ENCODE measurements at places on chromosomes 5 and 9.
A peak's percentile ranks its signal among the peaks of the same experiment; 100 is the strongest.

GRCh38 chr9:90333226-90333625 lies 309.4 kb downstream of the DIRAS2 start:
- DNase-seq = no peak

- DNase-seq = no peak
These were observed 1875.9 kb upstream of the CDH9 start for GRCh38 chr5:28914297-28914696.

DNA sequence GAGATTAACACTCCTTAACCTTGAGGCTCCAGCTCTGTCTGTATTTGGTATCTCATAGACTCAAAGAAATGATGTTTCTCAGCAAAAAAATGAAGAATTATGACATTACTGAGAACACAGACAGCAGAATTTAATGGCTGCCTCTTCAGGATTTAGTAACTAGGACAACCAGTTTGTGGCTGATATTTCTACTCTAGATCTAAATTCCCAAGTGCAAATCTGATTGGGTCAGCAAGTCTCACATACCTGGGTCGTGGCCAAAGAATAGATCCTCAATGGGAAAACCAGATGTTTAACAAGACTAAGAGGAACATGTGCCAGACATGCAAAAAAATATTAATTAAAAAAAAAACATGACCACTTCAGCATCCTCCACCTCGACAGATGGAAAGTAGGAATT lies 608.9 kb downstream of the DTWD2 start:
- DNase-seq = no peak

DNA sequence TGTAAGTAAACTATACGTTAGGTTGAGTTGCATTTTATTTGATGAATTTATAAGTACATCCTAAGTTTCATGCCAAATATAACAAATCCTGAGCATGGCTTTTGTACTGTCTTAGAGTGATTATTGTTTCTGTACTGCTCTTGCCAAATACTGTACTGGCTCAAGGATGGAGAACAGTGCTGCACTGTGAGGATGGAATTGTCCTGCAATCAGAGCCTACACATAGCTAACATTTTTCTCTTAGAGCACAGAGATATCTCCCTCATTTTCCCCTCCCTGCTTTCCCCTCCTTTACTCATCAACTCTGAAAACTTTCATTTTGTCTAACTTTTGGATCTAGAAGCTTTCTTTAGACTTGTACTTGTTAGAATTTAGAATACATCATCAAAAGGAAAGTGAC lies 28.3 kb downstream of the LRRC70 start:
- no peak for DNase-seq

DNA sequence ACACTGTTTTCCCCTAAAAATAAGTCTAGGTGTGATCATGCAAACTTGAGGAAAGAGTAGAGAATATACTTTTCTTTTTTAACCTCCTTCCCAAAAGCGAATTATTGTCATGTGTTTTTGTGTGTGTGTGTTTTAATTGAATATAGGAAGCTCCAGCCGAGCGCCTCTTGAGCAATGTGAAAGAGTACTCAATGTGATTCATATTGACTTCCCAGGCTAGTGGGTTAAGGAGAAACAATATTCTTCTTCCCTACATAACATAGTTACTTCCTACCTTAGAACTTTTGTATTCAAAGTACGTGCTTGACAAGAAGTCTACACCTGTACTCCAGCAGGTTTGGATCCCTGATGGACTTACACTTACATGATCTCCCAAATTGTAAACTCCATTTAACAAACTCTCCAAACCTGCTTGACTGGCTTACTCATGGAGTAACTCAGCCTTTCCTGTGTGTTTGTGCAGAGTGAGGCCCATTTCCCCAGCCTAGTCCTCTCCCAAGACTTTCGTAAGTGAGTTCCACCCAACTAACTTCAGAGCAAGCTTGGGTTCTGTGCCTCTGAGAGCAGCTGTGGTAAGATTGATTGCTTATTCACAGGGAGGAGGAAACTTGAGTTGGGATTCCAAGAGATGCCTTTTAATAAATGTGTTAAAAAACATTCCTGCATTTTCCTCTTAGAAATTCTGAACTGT lies 9.3 kb downstream of the SLC28A3 start:
- no peak for DNase-seq

- no peak for DNase-seq
These were observed 62.0 kb upstream of the RNU6ATAC start for GRCh38 chr9:134226221-134226930.

DNA sequence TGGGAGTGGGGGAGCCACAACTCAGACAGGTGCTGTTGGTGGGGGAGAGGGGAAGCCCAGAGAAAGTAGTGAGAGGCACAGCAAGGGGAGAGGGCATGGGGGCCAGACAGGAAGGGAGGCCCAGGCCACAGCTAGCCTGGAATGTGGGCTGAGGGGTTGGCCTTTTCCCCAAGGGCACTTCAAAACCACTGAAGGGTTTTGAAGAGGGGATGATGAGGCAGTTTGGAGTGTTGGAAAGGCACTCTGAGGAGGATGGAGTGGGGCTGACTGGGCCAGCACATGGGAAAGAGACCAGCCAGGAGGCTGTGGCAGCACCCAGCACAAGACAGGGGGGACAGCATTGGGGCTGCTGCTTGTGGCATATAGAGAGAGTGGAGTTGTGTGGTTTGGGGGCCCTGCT lies 3.8 kb downstream of the PSD2 start:
- DNase-seq = no peak

DNA sequence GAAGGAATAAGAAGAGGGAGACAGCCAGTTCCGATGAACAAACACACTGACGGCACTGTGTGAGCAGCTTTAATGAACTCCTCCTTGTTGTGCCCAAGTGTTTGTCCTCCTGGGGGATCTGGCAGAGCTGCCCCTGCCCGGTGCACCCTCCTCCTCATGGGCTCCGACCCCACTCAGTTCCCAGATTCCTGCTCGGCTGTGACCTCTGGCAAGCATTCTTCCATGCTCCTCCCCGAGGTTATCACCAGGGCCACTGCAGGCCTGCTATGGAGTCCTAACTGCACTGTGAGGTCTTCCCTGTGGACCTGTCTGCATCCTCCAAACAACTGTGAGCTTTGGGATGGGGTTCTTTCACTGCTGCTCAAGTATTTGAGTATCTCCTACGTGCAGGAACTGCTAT lies 142.2 kb downstream of the DCP2 start:
- no peak for DNase-seq

- DNase-seq = no peak
These were observed 258.7 kb upstream of the RASA1 start for GRCh38 chr5:87008751-87009560.

DNA sequence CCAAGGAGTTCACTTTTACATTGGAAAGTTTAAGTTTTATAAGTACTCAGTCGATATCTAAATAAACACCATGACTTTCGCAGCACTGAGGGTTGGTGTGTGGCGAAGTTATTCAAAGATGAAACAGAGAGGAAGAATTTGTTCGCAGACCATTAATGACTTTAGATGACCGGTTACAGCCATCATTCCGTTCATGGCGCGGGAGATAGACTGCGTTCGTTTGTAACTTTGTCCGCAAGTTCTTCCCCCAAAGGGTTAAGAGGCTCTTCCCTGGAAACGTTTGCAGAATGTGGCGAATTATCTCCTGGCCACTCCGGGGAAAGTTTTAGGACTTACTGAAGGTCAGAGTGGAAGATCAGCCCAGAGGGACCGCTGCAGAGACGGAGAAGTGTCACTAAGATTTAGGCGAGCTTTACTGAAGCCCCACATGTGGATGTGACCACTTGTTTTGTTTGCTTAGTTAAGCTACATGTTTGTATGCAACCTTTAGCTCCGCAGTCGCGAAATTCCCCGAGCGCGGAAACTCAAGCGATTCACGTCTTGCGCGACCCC lies 2.2 kb upstream of the FOXD1 start:
- DNase-seq = no peak

- no peak for DNase-seq
These were observed 116.9 kb upstream of the ARRDC3 start for GRCh38 chr5:91499943-91500531.

- DNase-seq = no peak
These were observed 47.1 kb upstream of the PSD2 start for GRCh38 chr5:139748505-139748826.

- DNase-seq = no peak
These were observed 2013.1 kb upstream of the CDH9 start for GRCh38 chr5:29051509-29051908.

GRCh38 chr5:11166923-11167322 lies 405.9 kb upstream of the DAP start:
- no peak for DNase-seq

DNA sequence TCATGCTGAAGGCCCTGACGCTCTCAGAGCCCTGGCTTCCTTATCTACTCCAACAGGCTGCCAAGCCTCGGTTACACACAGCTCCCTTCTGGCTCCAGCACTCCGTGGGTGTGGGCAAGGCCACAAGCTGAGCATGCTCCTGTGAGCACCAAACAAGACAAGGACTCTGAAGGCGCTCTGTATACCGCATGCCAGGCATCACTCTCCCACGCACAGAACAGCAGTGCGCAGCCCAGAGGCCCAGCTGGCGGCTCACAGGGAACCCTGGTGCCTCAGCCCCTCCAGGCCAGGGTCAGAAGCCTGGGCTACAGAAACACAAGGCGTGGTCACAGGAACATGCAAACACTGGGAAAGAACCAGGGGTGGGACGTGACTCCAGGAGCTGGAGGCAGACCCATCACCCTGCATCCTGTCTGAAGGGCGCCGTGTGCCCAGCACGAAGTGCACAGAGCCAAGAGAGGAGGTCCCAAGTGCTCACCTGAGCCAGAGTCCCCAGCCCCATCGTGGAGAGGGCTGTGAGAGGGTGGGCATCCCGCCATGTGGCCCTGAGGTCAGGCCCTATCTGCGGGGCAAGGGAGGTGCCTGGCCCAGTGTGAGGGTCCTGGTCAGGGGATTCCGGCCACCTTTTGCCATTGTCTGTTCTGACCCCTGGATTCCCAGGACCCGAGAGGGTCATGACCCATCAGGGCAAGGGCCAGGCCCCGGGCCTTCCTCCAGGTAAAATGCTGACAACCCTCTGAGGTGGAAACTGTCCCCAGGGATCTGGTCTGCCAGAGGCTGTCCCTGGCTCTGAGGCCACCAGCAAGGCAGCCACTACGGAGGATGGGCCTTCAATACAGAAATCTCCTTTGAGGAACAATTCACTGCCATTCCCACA lies 54.7 kb downstream of the COL23A1 start:
- no peak for DNase-seq

DNA sequence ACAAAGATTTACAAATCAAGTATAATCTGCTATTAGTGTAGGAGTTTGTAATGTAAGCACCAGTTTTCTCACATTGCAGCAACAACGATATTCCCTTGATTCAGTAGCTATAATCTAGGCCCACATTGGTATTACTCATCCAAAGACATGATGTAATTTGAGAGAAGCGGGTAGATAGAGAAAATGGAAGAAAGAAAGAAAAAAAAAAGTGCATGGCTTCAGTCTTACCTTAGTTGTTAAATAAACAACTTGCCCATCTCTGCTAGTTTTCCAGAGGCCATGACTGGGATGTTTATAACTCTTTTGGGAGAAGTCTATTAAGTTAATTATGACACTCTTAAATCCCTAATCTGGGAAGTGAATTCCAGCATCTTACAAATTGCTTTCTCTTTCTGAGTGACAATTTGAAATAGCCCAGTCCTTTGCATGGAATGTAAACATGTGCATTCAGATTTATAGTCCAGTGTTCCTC lies 2.8 kb downstream of the MELK start:
- no peak for DNase-seq

DNA sequence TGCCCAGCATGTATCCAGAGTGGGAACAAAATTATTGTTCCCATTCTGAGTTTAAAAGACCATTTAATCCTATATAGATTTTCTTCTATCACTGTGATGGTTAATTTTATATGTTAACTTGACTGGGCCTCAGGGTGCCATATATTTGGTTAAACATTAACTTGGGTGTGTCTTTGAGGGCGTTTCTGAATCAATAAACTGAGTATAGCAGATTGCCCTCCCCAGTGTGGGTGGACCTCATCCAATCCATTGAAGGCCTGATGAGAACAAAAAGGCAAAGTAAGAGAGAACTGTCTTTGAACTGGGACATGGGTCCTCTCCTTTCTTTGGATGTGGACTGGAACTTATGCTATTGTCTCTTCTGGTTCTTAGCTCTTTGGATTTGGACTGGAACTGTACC lies 17.3 kb downstream of the RIOK2 start:
- DNase-seq = no peak

GRCh38 chr5:149580808-149581191 lies 498 bp upstream of the ARHGEF37 start:
- no peak for DNase-seq

GRCh38 chr9:122579874-122580273 lies 3.3 kb downstream of the OR1L8 start:
- DNase-seq = no peak

- DNase-seq = no peak
These were observed 14.0 kb downstream of the SNX18 start for GRCh38 chr5:54531546-54531945.

GRCh38 chr9:124774129-124774978 lies 2.6 kb upstream of the OLFML2A start:
- DNase-seq = peak; percentile 53

- no peak for DNase-seq
These were observed 30.4 kb upstream of the NOTCH1 start for GRCh38 chr9:136576269-136576626.

- DNase-seq = no peak
These were observed 58.4 kb upstream of the SHC3 start for GRCh38 chr9:89236955-89237573.

DNA sequence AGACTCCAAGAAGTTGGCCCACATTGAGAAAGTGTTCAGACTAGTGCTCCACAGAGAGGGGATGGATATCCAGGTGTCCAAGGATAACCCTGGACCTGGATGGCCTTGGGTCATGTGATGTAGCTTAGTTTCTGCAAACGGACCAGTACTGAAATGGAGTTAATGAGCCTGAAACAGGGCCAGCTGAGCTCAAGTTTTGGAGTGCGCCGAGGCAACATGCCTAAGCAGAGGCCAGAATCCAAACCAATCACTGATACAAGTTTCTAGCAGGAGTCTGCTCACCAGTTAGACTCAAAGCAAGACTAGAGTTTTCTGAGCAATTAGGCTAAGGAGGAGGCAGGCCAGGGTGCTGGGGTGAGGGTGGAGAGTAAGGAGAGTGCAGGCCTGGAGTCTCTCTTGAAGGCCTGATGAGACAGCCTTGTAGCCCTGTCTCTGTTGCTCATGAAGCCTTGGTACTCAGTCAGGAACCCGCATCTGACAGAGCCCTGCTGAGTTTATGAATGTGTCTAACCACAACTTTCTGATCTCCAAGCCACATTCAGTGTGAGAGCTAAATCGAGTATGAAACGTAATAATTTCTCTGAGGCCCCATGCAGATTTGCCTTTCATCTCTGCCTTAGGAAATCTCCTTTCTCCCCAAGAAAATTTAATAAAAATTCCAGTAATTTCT lies 68.9 kb upstream of the EQTN start:
- DNase-seq = no peak

DNA sequence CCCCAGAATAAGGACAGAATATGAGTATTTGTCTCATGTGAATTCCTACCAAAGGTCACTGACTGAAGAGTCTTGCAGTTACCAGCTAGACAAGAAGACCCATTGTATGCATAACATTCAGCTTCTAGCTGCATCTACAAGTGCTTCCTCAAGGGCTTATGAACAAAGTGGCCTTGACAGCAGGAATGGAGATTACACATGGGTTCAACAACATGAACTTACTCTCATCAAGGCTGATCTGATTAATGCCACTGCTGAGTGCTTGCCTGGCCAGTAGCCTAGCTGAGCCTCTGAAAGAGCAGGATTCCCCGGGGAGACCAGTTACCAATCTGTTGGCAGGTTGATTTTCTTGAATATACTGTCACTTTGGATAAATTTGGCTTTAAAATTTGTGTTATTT lies 76.7 kb upstream of the CHD1 start:
- no peak for DNase-seq

- no peak for DNase-seq
These were observed 452.7 kb downstream of the BNC2 start for GRCh38 chr9:16417749-16418148.

GRCh38 chr9:81575956-81576355 lies 113.4 kb downstream of the TLE1 start:
- DNase-seq = no peak

All from stimulated activated CD4-positive, alpha-beta T cell treated with anti-CD3 and anti-CD28 coated beads, Interleukin-1b, Interleukin-23, amount 100 ng/mL, for 1 hour (primary cell).